A549 (cell line): ENCODE measurements at places on chromosomes 4 and X. TPM values are rescaled to one million over a fixed set of nuclear protein-coding genes. Genes with fewer than 3 reads are reported as not detected.

- DNase-seq: peak; percentile 67
Measured at GRCh38 chrX:17521871-17522693, 147.1 kb downstream of the NHS start.

The ZNF630 gene
- polyA plus RNA-seq: 0.46 to 0.58 TPM (median 0.54 TPM) in 3 replicates

- DNase-seq: no peak
Measured at GRCh38 chr4:67522851-67523671, 22.2 kb downstream of the CENPC start.

The FAM47E gene
- 0.08 to 0.26 TPM (median 0.23 TPM) in 3 replicates for polyA plus RNA-seq

DNA sequence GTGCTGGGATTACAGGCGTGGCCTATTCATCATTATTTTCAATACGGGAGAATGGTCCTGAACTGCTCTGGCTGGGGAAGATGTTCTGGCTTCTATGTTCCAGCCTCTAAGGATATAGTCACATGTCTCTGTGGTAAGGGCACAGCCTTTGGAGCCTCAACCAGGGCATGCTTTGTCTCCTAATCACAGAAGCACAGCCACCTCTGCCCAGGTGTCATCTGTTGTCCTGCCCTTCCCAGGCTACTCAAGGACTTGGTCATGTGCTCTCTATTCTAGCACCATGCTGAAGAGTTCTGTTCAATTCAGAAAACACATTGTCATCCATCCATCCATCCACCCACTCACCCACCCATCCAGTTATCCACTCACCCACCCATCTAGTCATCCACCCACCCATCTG lies 29.5 kb downstream of the ASMTL start:
- DNase-seq: no peak

The GAGE12F gene
- polyA plus RNA-seq: not detected in 3 replicates

- no peak for DNase-seq
Measured at GRCh38 chrX:2897311-2897689, 31.8 kb downstream of the ARSD start.

The DKK2 gene
- not detected in 3 replicates for polyA plus RNA-seq

- no peak for DNase-seq
Measured at GRCh38 chrX:43881410-43882293, 598 bp downstream of the MAOB start.

The ANOS1 gene
- polyA plus RNA-seq: not detected in 3 replicates

DNA sequence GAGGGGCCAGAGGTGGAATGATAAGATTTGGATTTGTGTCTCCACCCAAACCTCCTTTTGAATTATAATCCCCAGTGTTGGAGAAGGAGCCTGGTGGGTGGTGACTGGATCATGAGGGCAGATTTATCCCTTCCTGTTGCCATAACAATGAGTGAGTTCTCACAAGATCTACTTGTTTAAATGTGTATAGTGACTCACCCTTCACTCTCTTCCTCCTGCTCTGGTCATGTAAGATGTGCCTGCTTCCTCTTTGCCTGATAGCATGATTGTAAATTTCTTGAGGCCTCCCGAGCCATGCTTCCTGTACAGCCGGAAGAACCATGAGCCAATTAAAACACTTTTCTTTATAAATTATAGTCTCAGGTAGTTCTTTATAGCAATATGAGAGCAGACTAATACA lies 348.6 kb downstream of the AR start:
- DNase-seq: no peak

- DNase-seq: no peak
Measured at GRCh38 chr4:25013756-25014661, 16.7 kb downstream of the LGI2 start.

The CT45A2 gene
- polyA plus RNA-seq: not detected in 3 replicates

DNA sequence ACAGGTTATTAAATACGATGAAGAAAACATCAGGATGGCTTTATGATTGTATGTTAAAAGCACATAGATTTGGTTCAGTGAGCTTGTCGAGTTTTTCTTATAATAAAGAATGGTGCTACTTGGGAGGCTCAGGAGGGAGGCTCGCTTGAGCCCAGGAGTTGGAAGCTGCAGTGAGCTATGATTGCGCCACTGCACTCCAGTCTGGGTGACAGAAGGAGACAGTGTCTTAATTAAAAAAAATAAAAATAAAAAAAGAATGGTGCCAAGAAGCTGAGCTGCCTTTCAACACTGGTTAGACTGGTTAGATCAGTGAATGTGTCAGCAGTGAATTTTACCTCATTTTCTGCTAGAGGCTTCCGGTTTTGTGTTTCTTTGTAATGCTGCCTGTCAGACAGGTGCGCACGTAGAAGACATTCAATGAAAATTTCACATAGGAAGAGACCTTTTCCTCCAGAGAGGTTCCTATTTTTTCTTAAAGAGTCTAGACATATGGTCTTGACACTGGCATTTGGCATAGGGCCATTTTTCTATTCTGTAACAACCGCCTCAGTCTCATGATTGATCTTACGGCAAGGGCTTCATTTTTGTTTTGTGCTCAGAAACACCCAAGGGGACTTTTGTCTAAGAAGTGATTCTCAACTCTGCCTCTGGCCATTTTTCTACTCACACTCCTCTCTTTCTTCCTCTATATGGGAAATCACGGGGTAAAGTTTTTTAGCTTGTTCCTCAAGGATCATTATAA lies 15.0 kb upstream of the ARSF start:
- DNase-seq: no peak

- peak; percentile 48 for DNase-seq
Measured at GRCh38 chrX:84188320-84188834, 378 bp upstream of the RPS6KA6 start.

- no peak for DNase-seq
Measured at GRCh38 chrX:123085311-123085940, 98.7 kb upstream of the GRIA3 start.

DNA sequence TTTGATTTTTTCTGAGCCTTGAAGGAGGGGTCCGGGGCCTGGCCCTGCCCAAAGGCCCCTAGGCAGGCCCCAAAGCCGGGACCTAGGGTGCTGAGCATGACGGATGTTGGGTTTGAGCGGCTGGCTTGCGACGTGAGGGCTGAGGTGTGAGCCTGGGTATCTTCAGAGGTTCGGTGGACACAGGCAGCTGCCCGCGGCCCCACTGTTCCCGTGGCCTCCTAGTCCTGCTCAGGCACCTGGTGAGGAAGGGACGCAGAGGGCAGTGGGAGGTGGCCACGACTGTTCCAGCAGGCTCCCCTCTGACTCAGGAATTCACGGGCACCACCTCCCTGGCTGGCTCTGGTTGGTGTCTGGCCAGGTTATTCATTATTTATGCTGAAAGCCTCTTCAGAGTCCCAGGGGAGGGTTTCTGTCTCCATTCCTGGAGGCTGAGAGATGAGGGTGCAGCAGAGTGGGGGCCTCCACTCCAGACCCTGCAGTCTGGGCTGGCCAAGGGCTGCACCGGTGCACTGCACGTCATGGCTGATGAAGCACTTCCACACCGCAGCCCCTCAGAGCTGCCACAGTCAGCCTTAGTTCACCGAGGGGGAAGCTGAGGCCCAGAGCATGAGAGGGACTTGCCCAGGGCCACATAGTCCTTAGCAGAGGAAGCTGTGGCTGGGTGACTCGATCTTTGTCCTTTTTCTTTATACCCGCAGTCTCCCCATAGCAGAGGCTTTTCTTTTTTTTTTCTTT lies 2.2 kb downstream of the MSANTD1 start:
- no peak for DNase-seq

GRCh38 chr4:27807207-27807606 lies 946.6 kb downstream of the STIM2 start:
- no peak for DNase-seq

The DCAF8L2 gene
- polyA plus RNA-seq: not detected in 3 replicates

The ARHGEF6 gene
- 0.10 to 0.22 TPM (median 0.21 TPM) in 3 replicates for polyA plus RNA-seq

DNA sequence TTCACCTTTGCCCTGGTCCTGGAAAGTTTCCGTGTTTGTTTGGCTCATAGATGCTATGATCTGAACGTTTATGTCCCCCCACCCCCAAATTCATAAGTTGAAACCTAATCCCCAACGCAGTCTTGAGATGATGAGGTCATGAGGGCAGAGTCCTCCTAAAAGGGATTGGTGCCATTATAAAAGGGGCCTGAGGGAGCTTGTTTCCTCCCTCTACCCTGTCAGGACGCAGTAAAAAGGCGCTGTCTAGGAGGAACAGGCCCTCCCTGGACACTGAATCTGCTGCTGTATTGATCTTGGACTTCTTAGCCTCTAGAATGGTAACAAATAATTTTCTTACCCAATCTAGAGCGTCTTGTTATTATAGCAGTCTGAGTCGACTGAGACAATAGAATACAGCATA lies 2190.6 kb upstream of the TENM3 start:
- no peak for DNase-seq

The PRSS12 gene
- 0.28 to 0.45 TPM (median 0.36 TPM) in 3 replicates for polyA plus RNA-seq

DNA sequence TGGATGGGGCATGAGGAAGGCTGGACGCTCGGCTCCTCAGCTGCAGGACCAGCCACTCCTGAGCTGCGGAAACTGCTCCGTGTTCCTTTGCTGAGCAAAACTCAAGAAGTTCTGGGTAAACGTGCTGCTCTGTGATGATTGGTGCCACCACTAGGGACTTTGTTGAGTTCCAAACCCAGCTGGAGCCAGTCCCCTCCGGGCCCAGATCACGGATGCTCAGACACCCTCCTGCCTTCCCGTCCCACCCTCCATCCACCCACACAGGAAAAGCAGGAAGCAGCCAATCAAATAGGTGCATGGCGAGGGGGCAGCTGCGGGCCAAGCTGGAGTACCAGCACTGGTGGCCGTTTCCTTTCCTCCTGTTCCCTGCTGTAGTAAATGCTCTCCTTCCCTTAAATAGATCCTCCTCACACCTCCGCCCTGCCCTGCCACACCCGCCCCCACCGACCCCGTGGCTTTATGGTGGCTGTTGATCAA lies 68.0 kb downstream of the ADRA2C start:
- DNase-seq: no peak

The USP26 gene
- not detected in 3 replicates for polyA plus RNA-seq

The SPANXD gene
- 0.24 to 0.37 TPM in 2 of 3 replicates, not detected in the other for polyA plus RNA-seq
